NCI-H2171 treated with DMSO at 0.1 percent for 48 hours (cell line): ENCODE measurements at places on chromosomes 6 and 20.

DNA sequence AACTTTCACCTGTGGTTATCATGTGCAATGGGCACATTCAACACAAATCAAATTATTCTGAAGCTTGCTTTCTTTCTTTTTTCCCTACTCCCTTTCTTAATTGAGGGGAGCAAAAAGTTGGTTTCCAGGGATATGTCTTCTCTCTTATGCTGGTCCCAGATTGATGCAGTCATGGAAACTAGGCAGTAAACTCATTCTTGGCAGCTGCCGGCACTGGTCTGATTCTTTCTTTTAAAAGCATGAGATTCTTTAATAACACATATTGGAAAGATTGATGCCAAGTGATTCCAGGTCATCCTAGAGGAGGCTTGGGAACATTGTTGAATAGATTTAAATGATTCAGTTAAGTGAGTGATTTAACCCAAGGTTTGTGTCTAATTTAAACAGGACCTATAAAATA, 29.0 kb downstream of the PTPRA start:
- DNase-seq = no peak

DNA sequence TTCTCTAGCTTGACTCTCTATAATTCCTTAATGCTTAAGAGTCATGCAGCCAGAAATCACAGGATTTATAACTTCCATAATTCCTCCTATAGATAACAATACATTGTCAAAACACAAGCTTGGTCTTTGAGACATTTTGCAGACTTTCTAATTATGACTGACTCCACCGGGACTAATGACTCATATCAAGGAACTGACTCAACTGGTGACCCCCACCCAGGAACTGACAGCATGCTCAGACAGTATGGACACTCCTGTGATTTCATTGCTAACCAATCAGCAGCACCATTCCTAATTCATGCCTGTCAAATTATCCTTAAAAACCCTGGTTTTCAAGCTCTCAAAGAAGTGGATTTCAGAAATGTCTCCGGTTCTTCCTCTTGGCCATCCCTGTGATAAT, 670.5 kb upstream of the IMPG1 start:
- no peak for DNase-seq

- no peak for DNase-seq
Observed at GRCh38 chr20:20456741-20457140, 88.8 kb downstream of the INSM1 start.

GRCh38 chr6:33925210-33925609, 121.4 kb upstream of the MLN start:
- no peak for DNase-seq

DNA sequence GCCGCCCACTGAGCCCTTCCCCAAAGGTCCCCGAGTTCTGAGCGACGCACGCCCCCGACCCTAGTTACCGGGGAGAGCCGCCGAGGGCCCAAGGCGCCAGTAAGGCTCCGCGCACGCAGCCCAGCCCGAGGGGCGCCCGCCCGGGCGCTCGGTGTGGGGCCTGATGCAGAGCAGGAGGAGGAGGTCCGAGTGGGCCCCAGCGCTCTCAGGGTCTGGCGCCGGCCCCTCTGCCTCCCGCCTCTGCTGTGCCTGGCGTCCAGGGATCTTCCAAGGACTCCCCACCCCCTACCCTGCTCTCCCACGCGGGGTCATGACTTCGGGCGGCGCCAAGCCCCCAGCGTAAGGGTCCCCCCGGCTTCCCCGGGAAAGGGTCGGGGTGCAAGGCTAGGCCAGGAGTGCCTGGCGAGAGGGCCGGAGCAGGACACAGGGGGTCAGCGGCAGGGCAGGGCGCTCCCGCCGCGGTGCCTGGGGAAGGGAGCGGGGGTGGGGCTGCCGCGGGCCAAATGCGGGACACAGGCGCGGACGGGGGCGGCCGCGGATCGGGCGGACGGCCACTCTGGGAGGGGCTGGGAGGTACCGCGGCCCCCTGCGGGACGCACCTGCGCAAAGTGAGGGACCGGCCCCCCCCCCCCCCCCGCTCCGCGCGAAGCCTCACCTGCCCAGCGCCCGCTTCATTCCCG, 637 bp downstream of the ABHD12 start:
- DNase-seq = no peak

DNA sequence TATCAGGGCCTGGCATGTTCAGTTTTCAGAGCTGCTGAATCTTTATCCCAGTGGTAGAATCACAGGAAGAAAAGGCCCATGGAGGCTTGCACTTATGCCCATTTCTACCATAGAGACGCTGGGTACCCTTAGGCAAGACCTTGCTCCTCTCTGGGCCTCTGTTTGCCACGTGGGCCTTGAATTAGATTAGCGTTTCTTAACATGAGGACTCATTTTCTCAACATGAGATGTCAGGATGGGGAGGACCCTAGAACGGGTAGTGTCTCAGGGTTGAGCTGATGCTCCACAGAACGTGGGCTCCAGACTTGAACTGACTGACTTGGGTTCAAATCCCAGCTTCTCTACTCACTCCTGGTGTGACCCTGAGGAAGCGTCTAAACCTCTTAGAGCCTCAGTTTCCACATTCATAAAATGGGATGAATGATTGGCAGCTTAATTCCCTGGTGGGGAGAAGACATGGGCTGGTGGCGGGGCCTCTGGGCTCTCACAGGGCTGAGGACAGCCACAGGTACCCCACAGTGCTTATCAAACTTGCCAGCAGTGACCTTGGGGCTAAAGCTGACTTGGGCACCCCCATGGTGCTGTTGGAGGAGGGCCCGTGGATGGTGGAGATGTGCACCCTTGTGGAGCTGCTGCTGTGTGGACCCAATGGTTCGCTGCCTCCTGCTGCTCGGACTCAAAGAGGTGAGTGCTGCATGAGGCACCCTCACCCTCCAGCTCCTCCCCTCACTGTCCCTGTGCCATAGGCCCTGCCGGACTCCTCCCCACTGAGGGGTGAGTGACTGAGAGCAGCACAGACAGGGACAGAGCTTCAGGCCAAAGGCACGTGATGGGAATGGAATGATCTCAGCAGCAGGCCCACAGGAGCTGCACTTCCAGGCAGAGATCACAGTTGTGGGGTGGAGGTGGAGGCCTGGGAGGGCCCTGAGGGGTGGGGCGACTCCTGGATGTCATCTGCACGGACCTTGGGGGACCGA, 28.2 kb downstream of the SUN5 start:
- DNase-seq = no peak

- DNase-seq = no peak
Observed at GRCh38 chr6:167778497-167779128, 48.1 kb upstream of the AFDN start.

- DNase-seq = no peak
Observed at GRCh38 chr6:44500074-44500473, 112.6 kb downstream of the CDC5L start.

DNA sequence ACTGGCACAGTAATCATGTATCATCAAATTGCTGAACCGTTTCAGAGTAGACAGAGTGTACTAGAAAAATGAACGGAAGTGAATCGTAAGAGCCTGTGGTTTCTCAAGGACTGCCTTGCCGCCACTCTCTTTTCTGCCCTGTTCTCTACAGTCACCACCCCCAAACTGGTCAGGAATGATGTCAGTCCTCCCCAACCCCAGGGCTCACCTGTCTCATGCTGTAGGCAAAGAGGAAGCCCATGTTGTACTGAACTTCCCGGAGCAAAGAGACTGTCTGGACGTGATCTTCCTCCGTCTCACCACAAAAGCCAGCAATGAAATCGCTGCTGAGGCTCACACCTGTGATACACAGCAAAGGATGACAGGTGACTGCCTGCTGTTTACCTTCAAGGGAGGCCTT, 31.0 kb downstream of the CDK5RAP1 start:
- DNase-seq = no peak
